ENCODE measurements at places on chromosomes 7 and 10. TPM values are rescaled to one million over a fixed set of nuclear protein-coding genes. Genes with fewer than 3 reads are reported as not detected.
A peak's percentile ranks its signal among the peaks of the same experiment; 100 is the strongest.

DNA sequence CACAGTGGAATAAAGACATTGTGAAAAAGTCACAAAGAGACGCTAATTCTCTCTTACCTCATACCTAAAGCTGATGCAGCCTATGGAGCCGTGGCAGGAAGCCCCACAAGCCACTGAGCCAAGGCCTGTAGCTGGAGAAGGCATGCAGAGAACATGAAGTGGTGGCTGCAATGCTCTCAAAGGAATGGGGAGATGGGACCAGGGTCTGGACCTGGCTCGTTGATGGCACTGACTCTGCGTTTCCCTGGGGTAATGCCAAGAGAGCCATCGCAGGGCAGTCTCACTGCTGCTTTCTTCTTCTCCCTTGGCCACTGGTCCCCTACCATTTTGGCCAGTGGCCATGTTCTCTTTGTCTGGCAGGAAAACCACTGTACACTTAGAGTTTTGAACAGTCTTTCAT lies 329.9 kb upstream of the ZMIZ1 start:
- H3K4me1 ChIP-seq, result peaks cover 9% of the 10 kb centered on the region
- no peaks in the 10 kb centered on the region for H3K36me3 ChIP-seq
- H3K27ac ChIP-seq, result no peak overlapping the region
- H3K27me3 ChIP-seq, result peaks cover 42% of the 10 kb centered on the region

DNA sequence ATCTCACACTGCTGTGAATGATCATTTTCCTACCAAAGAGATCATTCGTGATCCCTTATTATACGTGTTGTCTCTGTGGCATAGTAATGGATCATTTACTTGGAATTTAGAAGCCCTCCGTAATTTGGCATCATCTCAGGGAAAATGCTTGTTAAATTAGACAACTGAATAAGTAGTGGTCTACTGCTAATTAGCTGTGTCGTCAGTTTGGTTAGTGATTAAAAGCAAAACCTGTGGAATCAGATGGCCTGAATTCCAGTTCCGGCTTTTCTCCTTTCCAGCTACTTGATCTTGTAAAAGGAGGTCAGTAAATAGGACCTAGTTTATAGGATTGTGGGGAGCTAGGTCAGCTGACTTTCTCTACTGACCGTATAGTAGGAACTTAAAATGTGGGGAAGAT lies 65.6 kb downstream of the RBM33 start:
- no peak overlapping the region for H3K27ac ChIP-seq
- H3K27me3 ChIP-seq, result no peaks in the 10 kb centered on the region
- H3K36me3 ChIP-seq, result peaks cover 27% of the 10 kb centered on the region
- no peak overlapping the region for H3K4me3 ChIP-seq
- no peak for DNase-seq

GRCh38 chr7:28500138-28500537 lies 87.8 kb downstream of the CREB5 start:
- H3K27me3 ChIP-seq, result peaks cover 12% of the 10 kb centered on the region
- no peaks in the 10 kb centered on the region for H3K4me1 ChIP-seq
- H3K36me3 ChIP-seq, result no peaks in the 10 kb centered on the region
- H3K4me3 ChIP-seq, result no peak overlapping the region
- H3K27ac ChIP-seq, result no peak overlapping the region

DNA sequence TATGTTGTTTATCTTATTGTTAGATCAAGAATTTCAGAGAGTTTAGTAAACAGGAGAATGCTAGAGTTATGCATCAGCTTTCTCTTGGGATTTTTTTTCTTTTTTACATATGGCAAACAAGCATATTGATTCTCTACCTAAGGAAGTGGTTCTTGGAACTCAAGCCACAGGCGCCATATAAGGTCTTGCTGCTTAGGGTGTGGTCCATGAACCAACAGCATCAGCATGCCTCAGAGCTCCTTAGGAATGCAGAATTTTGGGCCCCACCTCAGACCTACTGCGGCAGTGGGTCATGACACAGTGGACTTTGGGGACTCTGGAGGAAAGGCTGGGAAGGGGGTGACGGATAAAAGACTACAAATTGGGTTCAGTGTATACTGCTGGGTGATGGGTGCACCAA lies 230.8 kb downstream of the SKAP2 start:
- DNase-seq, result no peak
- H3K4me3 ChIP-seq, result no peak overlapping the region
- peaks cover 2% of the 10 kb centered on the region for H3K4me1 ChIP-seq
- peaks cover 27% of the 10 kb centered on the region for H3K27me3 ChIP-seq

GRCh38 chr10:70722820-70723424 lies 50.6 kb downstream of the ADAMTS14 start:
- H3K36me3 ChIP-seq, result no peaks in the 10 kb centered on the region
- H3K4me3 ChIP-seq, result no peak overlapping the region
- no peak for DNase-seq

GRCh38 chr7:15376600-15376999 lies 185.2 kb downstream of the AGMO start:
- no peak overlapping the region for H3K27ac ChIP-seq
- H3K4me3 ChIP-seq, result no peak overlapping the region
- DNase-seq, result no peak
- H3K27me3 ChIP-seq, result no peaks in the 10 kb centered on the region

GRCh38 chr7:1241258-1241602 lies 8.6 kb downstream of the UNCX start:
- H3K4me1 ChIP-seq, result no peaks in the 10 kb centered on the region
- no peak overlapping the region for H3K27ac ChIP-seq
- H3K4me3 ChIP-seq, result no peak overlapping the region
- no peaks in the 10 kb centered on the region for H3K36me3 ChIP-seq

GRCh38 chr10:5858811-5859210 lies 30.9 kb downstream of the ANKRD16 start:
- peaks cover 10% of the 10 kb centered on the region for H3K27me3 ChIP-seq
- H3K4me1 ChIP-seq, result no peaks in the 10 kb centered on the region
- H3K36me3 ChIP-seq, result peaks cover 3% of the 10 kb centered on the region
- DNase-seq, result no peak
- no peak overlapping the region for H3K4me3 ChIP-seq

DNA sequence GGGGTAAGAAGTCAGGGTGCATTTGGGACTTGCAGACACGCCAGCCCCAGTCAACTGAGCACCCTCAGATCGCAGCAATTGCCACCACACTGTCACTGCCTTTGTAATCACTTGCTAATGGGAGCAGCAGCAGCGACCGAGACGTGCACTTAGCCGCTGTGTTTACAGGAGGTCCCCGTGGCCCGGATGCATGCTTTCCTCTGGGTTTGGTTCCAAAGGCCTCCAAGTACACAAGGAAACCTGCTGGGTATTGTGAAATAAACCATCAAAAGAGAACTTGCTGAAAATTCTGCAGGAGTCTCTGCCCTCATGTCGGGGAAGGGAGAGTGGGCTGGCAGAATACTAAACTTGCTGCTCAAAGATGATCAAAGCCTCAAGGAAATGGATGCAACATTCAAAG lies 341.7 kb downstream of the DNAJB6 start:
- peaks cover 5% of the 10 kb centered on the region for H3K4me1 ChIP-seq
- no peak overlapping the region for H3K4me3 ChIP-seq
- DNase-seq, result no peak

DNA sequence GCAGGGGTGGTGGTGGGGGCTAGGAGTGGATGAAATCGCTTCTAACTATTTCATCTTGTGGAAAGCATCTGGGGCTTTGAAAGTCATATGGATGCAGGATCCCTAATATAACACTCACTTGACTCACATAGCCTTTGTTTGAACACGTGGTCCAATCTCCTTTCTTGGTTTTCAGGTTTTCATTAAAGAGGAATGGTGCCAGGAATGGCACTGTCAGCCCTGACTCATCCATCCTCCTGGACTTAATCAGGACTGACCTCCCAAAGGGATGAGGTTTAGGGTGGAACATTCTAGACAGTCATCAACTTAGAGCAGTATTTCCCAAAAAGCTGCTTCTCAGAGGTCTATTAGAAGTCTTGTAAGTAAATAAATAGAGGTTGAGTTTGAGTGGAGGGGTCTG lies 162.0 kb upstream of the PLXNA4 start:
- H3K4me1 ChIP-seq, result peaks cover 3% of the 10 kb centered on the region
- H3K4me3 ChIP-seq, result no peak overlapping the region
- no peak overlapping the region for H3K27ac ChIP-seq
- no peaks in the 10 kb centered on the region for H3K36me3 ChIP-seq
- H3K27me3 ChIP-seq, result peaks cover 42% of the 10 kb centered on the region

- H3K27ac ChIP-seq, result no peak overlapping the region
- no peak overlapping the region for H3K4me3 ChIP-seq
- DNase-seq, result no peak
Observed at GRCh38 chr7:75756991-75757676, 14.9 kb downstream of the CCL26 start.

DNA sequence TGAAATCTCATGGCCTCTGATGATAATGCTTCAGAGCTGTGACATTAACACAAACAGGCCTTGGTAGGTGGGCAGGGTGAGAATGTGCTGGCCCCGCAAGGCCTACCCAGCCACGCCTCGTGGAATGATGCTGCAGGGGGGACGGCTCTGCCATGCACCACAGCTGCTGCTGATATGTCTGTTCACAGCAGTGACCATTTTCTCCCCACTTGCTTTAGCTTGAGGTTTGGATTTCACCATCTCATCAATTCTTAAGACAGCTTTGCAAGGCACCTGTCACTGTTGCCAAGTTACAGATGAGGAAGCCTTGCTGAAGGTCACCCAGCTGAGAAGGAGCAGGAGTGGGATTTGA lies 128.3 kb downstream of the PTPN20 start:
- H3K4me3 ChIP-seq, result no peak overlapping the region
- no peaks in the 10 kb centered on the region for H3K36me3 ChIP-seq
- H3K27ac ChIP-seq, result no peak overlapping the region
- no peaks in the 10 kb centered on the region for H3K4me1 ChIP-seq
- no peak for DNase-seq

- no peaks in the 10 kb centered on the region for H3K36me3 ChIP-seq
- H3K4me1 ChIP-seq, result no peaks in the 10 kb centered on the region
- no peaks in the 10 kb centered on the region for H3K27me3 ChIP-seq
- no peak overlapping the region for H3K4me3 ChIP-seq
- H3K27ac ChIP-seq, result no peak overlapping the region
Observed at GRCh38 chr10:19929506-19930140, 113.4 kb downstream of the PLXDC2 start.

DNA sequence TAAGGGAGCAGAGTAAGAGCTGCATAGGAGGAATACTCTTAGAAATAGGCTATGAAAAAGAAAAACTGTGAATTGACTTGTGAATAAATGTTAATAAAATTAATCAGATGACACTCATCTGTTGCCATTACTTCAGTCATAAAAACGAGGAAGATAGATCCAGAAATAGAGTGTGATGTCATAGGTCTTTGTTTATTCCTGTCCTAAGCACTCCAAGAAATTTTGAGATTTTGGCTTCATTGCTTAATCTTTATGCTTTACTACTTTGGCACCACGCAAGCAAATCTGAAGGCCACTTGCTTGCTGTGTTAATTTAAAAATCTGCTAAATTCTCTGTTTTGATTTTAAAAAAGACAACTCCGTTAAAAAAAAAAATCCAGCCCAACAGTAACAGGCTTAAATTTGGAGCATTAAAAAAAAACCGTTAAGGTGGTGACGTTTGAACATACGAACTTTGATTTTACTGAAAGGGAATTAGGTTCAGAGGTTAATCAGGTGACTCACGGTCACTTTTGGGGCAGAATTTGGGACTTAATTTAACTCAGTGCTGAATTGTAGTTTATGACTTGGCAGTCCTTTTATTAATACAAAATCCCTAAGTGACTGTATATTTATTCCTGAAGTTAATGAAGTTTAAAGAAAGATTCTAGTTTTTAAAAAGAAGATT lies 3.4 kb downstream of the IFRD1 start:
- DNase-seq, result no peak
- no peak overlapping the region for H3K4me3 ChIP-seq
- H3K36me3 ChIP-seq, result peaks cover 2% of the 10 kb centered on the region
- no peaks in the 10 kb centered on the region for H3K27me3 ChIP-seq

GRCh38 chr7:84136336-84136735 lies 58.3 kb downstream of the SEMA3A start:
- H3K4me3 ChIP-seq, result no peak overlapping the region
- H3K36me3 ChIP-seq, result no peaks in the 10 kb centered on the region
- no peaks in the 10 kb centered on the region for H3K4me1 ChIP-seq
- no peak for DNase-seq

- H3K4me3 ChIP-seq, result no peak overlapping the region
- no peak overlapping the region for H3K27ac ChIP-seq
- H3K36me3 ChIP-seq, result peaks cover 9% of the 10 kb centered on the region
- H3K27me3 ChIP-seq, result peaks cover 26% of the 10 kb centered on the region
Observed at GRCh38 chr7:43392638-43393330, 190.1 kb upstream of the STK17A start.

- no peaks in the 10 kb centered on the region for H3K27me3 ChIP-seq
- DNase-seq, result no peak
- no peak overlapping the region for H3K27ac ChIP-seq
Observed at GRCh38 chr7:7292085-7292484, 109.7 kb downstream of the C1GALT1 start.

- no peak for DNase-seq
- peaks cover 3% of the 10 kb centered on the region for H3K4me1 ChIP-seq
- peaks cover 2% of the 10 kb centered on the region for H3K36me3 ChIP-seq
- peak overlapping the region; percentile 73 for H3K27ac ChIP-seq
- H3K4me3 ChIP-seq, result peak overlapping the region; percentile 88
Observed at GRCh38 chr10:70886921-70887665, 1.3 kb downstream of the PCBD1 start.

DNA sequence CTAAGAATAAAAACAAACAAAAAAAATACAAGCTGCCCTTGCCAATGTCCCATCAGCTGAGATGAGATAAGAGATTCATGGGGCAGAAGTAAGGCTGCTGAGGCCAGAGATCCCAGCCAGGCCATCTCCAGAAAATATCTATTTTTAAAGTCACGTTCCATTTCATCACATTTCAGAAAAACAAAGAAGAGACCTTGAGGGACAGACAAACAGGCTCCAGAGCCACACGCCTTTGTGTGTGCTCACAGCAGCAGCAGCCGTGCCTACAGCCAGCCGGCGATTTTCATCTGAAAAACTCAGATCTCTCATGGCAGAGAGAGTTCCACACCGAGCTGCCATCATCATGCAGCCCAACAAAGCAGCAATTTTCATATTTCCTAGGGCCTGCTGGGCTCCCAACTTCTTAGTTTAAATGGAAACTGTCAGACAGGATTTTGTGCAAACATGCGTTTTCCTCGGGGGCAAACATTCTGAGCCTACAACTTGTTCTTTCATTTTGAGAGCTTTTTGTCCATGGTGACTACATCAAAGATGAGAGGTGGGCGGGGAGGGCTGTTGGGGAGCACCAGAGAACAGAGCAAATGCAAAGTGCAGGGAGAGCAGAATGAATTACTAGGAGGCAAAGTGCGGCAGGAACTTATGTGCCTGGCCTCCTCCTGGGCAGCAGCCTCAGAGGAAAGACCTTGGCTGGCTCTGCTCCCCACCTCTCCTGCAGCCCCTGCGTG lies 38.8 kb downstream of the DLG5 start:
- H3K4me1 ChIP-seq, result no peaks in the 10 kb centered on the region
- DNase-seq, result no peak
- H3K27ac ChIP-seq, result no peak overlapping the region
- H3K36me3 ChIP-seq, result no peaks in the 10 kb centered on the region
- H3K27me3 ChIP-seq, result no peaks in the 10 kb centered on the region

- H3K36me3 ChIP-seq, result no peaks in the 10 kb centered on the region
- peaks cover 8% of the 10 kb centered on the region for H3K4me1 ChIP-seq
- no peak overlapping the region for H3K27ac ChIP-seq
- H3K27me3 ChIP-seq, result peaks cover 51% of the 10 kb centered on the region
- no peak overlapping the region for H3K4me3 ChIP-seq
- DNase-seq, result no peak
Observed at GRCh38 chr7:94440451-94441039, 45.9 kb downstream of the COL1A2 start.

GRCh38 chr10:123561141-123561440 lies 105.1 kb upstream of the GPR26 start:
- peaks cover 2% of the 10 kb centered on the region for H3K36me3 ChIP-seq
- DNase-seq, result no peak
- peaks cover 46% of the 10 kb centered on the region for H3K27me3 ChIP-seq
- no peak overlapping the region for H3K4me3 ChIP-seq
- H3K27ac ChIP-seq, result no peak overlapping the region
- H3K4me1 ChIP-seq, result peaks cover 5% of the 10 kb centered on the region

The TEX36 gene
- not detected for total RNA-seq

The PHYHIPL gene
- not detected for total RNA-seq

The CDNF gene
- total RNA-seq, result 3.2 TPM

The TLL2 gene
- not detected for total RNA-seq

The AKR1D1 gene
- total RNA-seq, result not detected

Data from T-helper 17 cell (primary cell).